ENCODE measurements at places on chromosomes 4 and X. TPM values are rescaled to one million over a fixed set of nuclear protein-coding genes. Genes with fewer than 3 reads are reported as not detected.

The FGF13 gene
- 10.5 TPM for total RNA-seq

The CXXC4 gene
- under 0.01 TPM for total RNA-seq

The XAGE1A gene
- not detected for total RNA-seq

The CPE gene
- total RNA-seq = 1.6 TPM

The MCF2 gene
- total RNA-seq = under 0.01 TPM

The ARHGEF38 gene
- not detected for total RNA-seq

The CRLF2 gene
- 0.13 TPM for total RNA-seq

The MAP7D2 gene
- 0.19 TPM for total RNA-seq

The HPRT1 gene
- 21.0 TPM for total RNA-seq

The SLC9B1 gene
- total RNA-seq = 0.19 TPM

The GSX2 gene
- not detected for total RNA-seq

The FGD1 gene
- 2.1 TPM for total RNA-seq

The TMEM35A gene
- total RNA-seq = 0.16 TPM

The NEUROG2 gene
- not detected for total RNA-seq

The SSX2B gene
- total RNA-seq = not detected

The CSAG1 gene
- not detected for total RNA-seq

The SOD3 gene
- 0.31 TPM for total RNA-seq

The PABPC4L gene
- 1.4 TPM for total RNA-seq

The NLGN3 gene
- 0.19 TPM for total RNA-seq

The ASB5 gene
- not detected for total RNA-seq

The ZFYVE28 gene
- 8.7 TPM for total RNA-seq

The NAP1L5 gene
- 5.2 TPM for total RNA-seq

The MMRN1 gene
- total RNA-seq = 190 TPM

The TCEAL7 gene
- 2.8 TPM for total RNA-seq

The STS gene
- 1.8 TPM for total RNA-seq

The MAGEA9B gene
- total RNA-seq = not detected

The VGLL1 gene
- total RNA-seq = not detected

The COQ2 gene
- 15.5 TPM for total RNA-seq

The FBXL5 gene
- total RNA-seq = 69.0 TPM

The FDCSP gene
- not detected for total RNA-seq

The SPANXC gene
- not detected for total RNA-seq

The UNC5C gene
- 0.13 TPM for total RNA-seq

The NPY1R gene
- total RNA-seq = not detected

The RPS6KA6 gene
- total RNA-seq = 0.94 TPM

The FAM236A gene
- total RNA-seq = not detected

The CT47B1 gene
- not detected for total RNA-seq

The POLA1 gene
- total RNA-seq = 14.4 TPM

The ADH7 gene
- total RNA-seq = not detected

The SCD5 gene
- total RNA-seq = 23.5 TPM

The H2BW2 gene
- not detected for total RNA-seq

The MND1 gene
- 6.5 TPM for total RNA-seq

The NPY2R gene
- 0.13 TPM for total RNA-seq

The SSX4B gene
- total RNA-seq = not detected

The ARHGAP10 gene
- 22.0 TPM for total RNA-seq

The DGKK gene
- not detected for total RNA-seq

The TRAPPC2 gene
- total RNA-seq = 10.3 TPM

The RAI2 gene
- total RNA-seq = 1.6 TPM

The PAGE4 gene
- total RNA-seq = not detected

Data from bladder microvascular endothelial cell (primary cell).